ENCODE measurements at places on chromosomes 2 and 18.

- DNase-seq: no peak
Measured at GRCh38 chr2:191087311-191087710, 63.5 kb downstream of the STAT4 start.

DNA sequence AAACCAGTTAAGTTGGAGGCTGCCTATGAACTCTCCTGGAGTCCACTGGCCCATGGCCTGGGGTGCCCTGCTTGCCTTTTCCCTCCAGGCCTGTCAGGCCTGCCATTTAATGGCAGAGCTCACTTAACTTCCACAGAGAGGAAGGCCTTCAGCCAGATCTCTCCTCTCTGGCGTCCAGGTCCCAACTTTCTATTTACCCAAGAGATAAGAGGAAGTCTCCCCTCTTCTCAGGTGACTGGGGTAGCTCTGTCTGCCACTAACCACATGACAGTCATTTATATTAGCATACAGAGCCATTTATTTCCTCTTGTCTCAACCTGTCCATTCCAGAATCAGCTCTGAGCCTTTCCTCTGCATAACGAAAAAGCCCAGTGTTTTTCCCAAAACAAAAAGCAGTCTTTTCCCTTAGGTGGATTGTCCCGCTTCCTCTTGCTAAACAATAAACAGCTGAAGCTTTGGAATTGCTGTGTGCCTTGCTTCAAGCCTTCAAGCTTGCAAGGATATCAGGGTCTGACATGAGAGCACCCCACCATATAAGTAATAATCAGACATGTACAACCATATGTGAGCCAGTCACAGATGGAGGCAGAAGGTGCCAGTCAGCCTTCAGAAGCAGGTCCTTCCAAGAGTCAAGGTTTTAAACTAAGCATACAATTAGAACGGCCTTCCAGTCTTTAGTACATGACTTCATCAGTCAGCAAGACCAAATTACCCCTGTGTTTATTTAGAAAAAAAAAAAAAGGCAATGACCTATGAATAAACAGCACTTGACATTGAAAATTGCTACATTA lies 71.2 kb upstream of the STPG4 start:
- no peak for DNase-seq

DNA sequence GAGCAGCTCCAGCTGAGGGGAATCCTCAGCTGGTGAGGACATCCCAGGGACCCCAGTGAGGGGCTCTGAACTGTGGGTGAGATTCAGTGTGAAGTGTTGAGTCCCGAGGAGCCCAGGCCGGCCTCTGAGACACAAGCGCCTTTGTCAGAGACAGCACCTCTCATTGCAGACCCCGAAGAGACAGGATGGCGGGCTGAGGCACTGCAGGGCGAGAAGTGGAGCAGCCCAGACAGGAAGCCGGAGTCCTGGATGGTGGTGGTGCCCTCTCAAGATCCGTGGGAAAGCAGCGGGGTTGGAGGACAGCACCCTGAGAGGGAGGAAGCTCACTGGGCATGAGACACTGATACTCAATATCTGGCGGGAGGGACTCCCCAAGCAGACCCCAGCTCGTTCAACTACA lies 49.1 kb upstream of the ID2 start:
- DNase-seq: no peak

DNA sequence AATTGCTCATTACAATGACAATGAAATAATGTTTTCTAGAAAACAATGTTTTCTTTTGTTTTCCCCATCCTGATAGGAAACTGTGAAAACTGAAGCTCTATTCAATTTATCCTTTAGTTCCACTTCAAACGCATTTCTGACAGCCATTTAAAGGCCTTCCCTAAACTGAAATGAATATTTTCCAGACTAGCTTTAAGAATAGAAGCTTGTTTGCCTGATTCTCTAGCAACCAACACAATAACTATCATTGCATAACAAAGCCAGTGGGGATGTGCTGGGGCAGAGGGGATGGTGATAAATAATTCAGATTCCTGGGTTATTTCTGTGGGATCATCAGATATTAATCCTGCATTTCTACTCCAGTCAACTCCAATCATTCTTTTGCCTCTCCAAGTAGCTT lies 427.1 kb downstream of the RND3 start:
- no peak for DNase-seq

- DNase-seq: no peak
Measured at GRCh38 chr2:129443235-129443864, 536.1 kb upstream of the RAB6C start.

DNA sequence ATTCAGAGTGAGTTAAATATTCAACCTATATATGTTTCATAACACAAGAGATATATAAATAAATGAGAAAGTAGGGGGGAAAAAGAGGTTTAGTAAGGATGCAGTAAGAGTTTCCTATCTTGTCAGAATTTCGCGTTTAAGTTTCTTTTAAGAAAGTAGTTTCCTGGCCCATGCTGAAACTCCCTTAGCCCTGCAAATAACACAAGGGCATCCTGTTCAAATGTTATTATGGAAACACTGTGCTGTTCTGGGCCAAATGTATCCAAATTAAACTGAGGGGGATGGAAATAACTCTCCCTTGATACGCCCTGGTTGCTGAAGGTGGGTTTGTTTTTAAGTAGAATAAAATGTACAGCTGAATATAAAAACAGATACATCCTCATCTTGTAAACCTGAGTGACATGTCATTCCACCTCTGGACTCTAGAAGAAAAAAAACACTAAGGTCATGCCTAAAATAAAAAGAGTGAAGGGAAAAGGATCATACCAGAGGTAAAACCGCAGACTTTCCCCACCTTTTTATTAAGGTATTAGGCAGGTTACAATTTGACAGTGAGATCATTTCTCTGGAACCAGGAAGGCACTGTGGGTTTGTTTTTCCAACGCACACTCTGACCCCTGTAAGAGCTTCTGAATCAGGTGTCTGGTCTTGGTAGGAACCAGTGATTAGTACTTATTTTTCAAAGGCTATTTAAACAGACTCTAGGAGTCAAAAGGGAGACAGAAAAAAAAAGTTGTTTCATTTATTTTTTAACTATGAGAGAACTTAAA lies 16.7 kb downstream of the BCL2 start:
- no peak for DNase-seq

GRCh38 chr2:105812180-105813044 lies 67.7 kb downstream of the NCK2 start:
- no peak for DNase-seq

- no peak for DNase-seq
Measured at GRCh38 chr2:28052691-28053090, 162.2 kb downstream of the BABAM2 start.

- no peak for DNase-seq
Measured at GRCh38 chr2:186892821-186893220, 43.9 kb upstream of the ZSWIM2 start.

- DNase-seq: no peak
Measured at GRCh38 chr18:28412521-28412920, 235.6 kb upstream of the CDH2 start.

DNA sequence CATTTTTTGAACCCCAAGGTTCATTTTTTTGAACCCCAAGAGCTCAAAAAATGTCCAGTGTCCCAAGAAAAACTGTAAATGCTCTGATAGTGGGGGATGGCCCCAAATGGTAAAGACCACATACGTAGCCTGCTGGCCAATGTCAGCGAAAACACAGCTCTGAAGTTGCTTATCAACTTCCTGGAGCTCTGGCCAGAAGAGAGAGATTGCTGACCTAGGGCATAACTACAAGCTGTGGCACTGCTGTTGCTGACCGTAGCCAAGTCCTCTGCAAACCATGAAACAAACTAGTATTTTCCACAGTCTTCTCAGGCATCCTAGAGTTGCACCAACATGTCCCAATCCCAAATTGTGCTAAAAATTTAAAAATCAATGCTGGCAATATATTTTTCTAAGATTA lies 50.9 kb downstream of the REEP1 start:
- no peak for DNase-seq

- no peak for DNase-seq
Measured at GRCh38 chr2:131042148-131042775, 51.0 kb downstream of the FAM168B start.

- no peak for DNase-seq
Measured at GRCh38 chr18:13420969-13421686, 202.6 kb downstream of the LDLRAD4 start.

DNA sequence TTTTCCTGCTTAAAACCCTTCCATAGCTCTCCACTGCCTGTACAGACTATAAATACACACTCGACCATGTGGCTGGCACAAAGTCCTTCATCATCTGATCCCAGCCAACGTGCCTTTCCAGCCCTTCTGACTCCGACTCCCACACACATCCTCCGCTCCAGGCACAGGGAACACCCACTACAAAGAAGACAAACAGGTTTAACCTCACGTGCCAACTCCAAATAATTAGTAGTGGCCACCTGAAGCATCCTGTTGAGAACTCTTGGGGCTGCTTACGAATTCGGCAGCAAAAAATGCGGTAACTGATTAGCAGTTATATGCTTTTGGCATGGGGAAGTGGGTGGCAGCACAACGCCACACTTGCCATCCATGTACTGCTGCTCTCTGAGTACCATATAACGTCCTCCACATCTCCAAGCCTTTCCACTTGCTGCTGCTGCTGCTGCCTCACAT lies 12.1 kb downstream of the SPIRE1 start:
- DNase-seq: no peak

- no peak for DNase-seq
Measured at GRCh38 chr2:134934641-134935040, 16.0 kb downstream of the CCNT2 start.

GRCh38 chr2:102001767-102002142 lies 10.0 kb downstream of the IL1R2 start:
- no peak for DNase-seq

DNA sequence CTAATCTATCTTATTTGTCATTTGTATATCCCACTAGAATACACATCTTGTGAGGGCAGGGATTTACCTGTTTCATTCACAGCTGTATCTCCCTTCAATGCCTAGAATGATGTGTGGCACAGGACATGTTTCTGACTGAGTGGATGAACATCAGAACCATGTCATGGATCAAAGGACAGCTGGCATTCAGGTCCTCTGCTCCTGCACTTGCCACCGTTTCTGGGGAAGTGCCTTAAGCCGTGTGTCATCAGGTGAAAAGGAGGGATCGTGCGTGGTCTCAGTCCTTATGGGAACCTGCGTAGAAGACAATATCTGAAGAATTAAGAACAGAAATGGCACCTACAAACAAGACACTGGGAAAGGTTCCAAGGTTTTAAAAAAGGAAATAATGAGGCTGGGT lies 206.1 kb upstream of the GATA6 start:
- no peak for DNase-seq

- DNase-seq: no peak
Measured at GRCh38 chr2:174673876-174674275, 76.3 kb upstream of the WIPF1 start.

DNA sequence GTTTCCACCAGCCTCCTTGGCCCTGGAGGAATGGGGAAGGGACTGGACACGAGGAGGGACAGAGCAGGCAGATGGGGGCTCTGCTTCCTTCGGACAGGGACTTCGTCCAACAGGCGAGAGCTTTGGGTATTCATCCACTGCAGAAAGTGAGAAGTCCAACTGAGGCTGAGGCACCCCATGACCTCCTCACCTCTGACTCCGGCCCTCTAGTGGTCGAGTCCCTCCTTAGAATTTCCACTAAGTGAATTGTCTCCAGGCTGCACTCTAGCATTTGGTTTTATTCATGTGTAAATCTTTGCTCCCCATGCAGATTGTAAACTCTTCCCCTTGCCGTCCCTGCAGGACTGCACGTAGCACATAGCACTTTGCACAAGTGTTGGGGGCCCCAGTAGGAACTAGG lies 75.6 kb downstream of the TMEM247 start:
- DNase-seq: no peak

DNA sequence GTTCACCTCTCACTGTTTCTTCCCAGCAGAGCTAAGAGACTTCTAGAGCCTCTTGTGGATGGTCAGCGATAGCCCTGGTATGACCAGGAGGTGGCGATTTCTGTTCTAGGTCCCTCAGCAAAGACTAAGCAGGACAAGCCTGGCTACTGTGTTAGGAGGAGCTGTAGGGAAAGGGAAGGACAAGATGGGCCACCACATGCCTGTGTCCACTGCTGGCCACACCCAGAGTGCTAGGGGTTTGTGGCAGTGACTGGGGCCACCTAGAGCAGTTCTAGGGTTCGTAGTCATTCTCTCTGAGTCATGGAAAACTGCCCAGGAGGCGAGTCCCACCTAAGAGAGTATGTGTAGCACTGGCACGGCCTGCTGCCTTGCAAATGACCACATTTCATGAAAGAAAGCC lies 179.4 kb downstream of the ALPK2 start:
- no peak for DNase-seq

DNA sequence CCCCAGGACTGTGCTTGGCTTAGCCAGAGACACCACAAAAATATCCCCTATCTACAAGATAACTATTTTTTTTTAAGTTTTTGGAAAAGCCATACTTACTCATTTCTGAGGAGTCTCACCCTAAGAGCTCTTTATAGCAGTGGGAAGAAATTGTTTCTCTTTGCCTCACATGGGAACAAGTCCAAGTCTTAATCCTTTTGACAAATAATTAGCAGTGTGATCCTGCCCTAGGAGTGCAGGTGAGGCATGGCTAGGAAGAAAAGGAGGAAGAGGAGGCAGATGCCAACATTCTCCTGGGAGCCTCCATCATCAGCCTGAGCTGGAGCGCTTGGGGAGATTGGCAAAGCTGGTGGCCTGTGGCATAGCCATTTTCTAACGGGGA lies 115.6 kb downstream of the STPG4 start:
- no peak for DNase-seq

GRCh38 chr18:13452871-13453680 lies 234.5 kb downstream of the LDLRAD4 start:
- no peak for DNase-seq

- no peak for DNase-seq
Measured at GRCh38 chr2:110120171-110121051, 4.8 kb upstream of the MALL start.

DNA sequence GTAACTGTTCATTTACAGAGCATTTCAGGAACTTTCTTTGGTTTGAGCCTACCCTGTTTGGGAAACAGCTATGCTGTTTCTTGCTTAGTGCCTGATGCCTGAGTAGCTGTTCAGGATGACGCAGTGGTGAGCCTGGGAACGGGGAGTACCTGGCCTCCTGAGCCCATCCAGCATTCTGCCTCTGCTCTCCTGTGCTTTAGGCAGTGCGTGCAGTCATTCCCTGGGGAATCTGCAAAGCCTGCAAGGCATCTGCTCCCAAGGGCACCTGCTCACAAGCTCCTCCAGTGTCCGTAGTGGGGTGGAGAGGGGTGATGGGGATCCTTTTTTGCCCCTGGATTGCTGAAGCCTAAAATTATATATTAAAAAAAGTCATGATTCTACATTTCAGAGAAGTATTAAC lies 68.8 kb downstream of the RAPGEF4 start:
- no peak for DNase-seq

DNA sequence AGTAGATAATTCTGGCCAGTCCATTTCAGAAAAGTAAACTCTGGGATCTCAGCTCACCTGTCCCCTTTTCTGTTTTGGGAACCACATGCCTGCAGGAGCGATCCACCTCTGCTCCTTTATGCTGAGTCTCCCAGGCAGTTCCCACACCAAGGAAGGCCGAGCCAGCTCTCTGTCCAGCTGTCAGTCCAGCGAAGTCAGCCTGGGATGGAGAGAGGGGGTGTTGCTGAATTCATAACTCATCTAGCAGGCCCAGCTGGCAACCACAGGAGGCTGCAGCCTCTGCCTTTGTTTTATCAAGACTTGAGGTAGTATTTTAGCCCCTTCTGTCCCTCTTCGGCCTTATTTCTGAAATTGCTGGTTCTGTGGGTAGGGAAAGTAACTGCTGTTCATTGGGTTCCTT lies 209.9 kb downstream of the ARL4C start:
- no peak for DNase-seq

Measured in mesothelial cell of epicardium (in vitro differentiated cells).